ENCODE measurements at places on chromosomes 12 and 14.

- no peak for DNase-seq
Measured at GRCh38 chr12:6928703-6929407, 1.1 kb downstream of the ATN1 start.

GRCh38 chr14:90883782-90884181 lies 67.6 kb upstream of the TTC7B start:
- DNase-seq = no peak

DNA sequence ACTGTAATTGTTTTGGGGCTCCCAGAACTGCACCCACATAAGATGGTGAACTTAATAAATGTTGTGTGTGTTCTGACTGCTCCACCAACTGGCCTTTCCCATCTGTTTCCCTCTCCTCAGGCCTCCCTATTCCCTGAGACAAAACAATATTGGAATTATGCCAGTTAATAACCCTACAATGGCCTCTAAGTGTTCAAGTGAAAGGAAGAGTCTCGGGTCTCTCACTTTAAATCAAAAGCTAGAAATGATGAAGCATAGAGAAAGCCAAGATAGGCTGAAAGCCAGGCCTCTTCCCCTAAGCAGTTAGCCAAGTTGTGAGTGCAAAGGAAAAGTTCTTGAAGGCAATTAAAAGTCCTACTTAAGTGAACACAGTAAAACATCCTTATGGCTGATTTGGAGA lies 13.4 kb downstream of the ACOT6 start:
- no peak for DNase-seq

DNA sequence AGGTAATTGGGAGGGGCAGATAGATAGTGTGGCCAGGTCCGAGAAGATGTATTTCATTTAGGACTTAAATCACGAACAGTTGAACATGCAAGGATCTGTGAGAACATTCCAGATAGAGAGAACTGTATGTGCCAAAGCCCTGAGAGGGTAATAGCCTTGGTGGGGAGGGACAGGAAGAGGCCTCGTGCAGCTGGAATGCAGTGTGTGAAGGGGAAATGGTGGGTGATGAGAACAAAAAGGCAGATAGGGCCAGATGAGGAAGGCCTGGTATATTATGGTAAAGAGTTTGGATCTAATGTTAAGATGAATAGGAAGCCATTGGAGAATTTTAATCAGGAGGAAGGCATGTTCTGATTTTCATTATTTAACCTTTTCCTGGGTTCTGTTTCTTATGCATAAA lies 136.3 kb downstream of the TPH2 start:
- no peak for DNase-seq

DNA sequence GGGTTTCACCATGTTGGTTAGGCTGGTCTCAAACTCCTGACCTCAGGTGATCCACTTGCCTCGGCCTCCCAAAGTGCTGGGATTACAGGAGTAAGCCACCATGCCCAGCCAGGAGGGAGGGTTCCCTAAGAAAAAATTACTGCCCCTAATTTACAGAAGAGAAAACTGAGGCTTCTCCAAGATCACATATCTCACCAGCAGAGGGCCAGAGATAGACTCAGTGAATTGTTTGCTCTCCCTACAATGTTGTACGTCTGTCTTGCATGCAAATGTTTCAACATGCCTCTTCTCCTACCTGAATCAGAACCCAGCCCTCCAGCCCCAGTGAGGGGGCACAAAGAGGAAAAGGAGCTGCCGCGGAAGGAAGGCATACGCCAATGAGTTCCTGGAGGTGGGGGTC lies 48.3 kb upstream of the TMEM263 start:
- no peak for DNase-seq

DNA sequence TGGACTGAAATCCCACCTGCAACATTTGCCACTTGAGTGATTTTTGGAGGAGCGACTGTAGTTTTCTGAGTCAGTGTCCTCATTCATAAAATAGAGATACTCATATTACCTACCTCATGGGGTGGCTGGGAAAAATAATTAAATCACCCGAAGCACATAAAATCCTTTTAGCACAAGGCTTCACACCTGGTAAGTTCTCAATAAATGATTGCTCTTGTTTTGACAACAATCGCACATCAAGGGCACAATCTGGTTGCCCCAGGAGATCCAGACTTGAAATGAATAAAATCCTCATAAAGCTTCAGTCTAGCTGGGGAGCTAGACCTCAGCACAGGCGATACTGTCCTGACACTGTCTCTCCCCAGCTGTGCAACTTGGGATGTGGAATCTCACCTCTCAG lies 76.0 kb upstream of the CCDC60 start:
- no peak for DNase-seq

- DNase-seq = no peak
Measured at GRCh38 chr12:116674643-116675183, 63.2 kb downstream of the SPRING1 start.

GRCh38 chr12:51534216-51535074 lies 56.6 kb upstream of the SCN8A start:
- DNase-seq = no peak

GRCh38 chr12:53602176-53602864 lies 23.9 kb downstream of the ATF7 start:
- no peak for DNase-seq
